ENCODE measurements at places on chromosomes 11 and 22. TPM values are rescaled to one million over a fixed set of nuclear protein-coding genes. Genes with fewer than 3 reads are reported as not detected.

GRCh38 chr11:14358729-14359439, at the start of gene RRAS2:
RRAS2 (minus strand) TSS chr11:14359183; CDS start chr11:14358870, 313 bp downstream.
- no peaks in the 10 kb centered on the region for H3K36me3 ChIP-seq
- DNase-seq = peak; percentile 94
- peak within 1 kb of the TSS; percentile 97 for H3K4me3 ChIP-seq
- peak within 1 kb of the TSS; percentile 88 for H3K27ac ChIP-seq

DNA sequence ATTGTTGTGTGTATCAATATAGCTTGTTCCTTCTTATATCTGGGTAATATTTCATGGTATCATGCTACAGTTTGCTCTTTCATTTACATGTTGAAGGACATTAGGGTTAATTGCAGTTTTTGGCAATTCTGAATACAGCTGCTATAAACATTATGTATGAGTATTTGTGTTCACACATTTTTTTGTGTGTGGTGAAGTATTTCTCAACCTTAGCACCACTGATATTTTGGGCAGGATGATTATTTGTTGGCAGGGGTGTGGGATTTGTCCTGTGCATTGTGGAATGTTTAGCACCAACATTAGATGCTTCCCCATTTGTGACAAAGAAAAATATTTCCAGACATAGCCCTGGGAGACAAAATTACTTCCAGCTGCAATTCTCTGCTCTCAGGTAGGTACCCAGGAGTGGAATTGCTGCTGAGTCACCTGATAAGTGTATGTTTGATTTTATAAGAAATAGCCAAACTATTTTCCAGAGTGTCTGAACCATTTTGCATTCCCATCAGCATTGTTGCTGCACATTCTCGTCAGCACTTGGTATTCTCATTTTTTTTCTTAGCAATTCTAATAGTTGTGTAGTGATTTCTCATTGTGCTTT, 128.2 kb downstream of the SNX19 start:
- H3K4me3 ChIP-seq = no peak overlapping the region
- no peaks in the 10 kb centered on the region for H3K27me3 ChIP-seq
- H3K27ac ChIP-seq = no peak overlapping the region
- no peaks in the 10 kb centered on the region for H3K36me3 ChIP-seq
- no peak for DNase-seq
- H3K4me1 ChIP-seq = peaks cover 6% of the 10 kb centered on the region

DNA sequence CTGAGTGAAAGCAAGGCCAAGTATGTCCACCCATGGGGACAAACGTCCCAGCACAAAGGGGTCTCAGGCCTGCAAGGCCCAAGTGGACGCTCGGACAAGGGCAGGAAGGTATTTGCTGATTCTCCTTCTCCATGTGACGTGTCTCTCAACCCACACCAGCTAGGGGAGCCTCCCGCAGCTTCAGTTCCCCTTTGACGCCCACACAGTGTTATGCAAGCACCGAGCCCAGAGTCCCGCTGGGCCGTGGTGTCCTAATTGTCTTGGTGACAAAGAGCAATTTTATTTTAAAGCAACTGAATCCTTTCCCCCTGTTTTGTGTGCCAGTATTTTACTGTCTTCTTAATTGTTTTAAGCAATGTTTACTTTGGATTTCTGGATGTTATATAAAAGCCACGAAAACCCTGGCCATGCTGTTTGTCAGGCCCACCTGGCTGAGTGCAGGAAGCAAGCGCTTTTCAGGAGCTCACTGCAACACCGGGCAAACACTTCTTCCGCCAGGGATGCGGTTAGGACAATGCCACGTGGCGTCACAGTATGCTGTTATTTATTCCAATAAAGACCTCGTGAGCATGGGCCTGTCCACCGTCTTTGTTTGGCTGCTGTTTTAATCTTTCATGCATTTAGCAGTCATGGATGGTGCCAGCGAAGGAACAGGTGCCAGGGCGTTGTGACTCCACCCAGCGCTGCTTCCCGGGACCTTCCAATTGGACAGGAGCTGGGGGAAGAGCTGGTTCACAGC, 8.2 kb upstream of the PARVG start:
- peaks cover 20% of the 10 kb centered on the region for H3K4me1 ChIP-seq
- H3K27me3 ChIP-seq = no peaks in the 10 kb centered on the region
- peak; percentile 48 for DNase-seq
- H3K36me3 ChIP-seq = no peaks in the 10 kb centered on the region
- H3K27ac ChIP-seq = no peak overlapping the region

Gene TPBGL
- total RNA-seq = not detected

Gene INCENP
- total RNA-seq = 73.9 TPM

Gene NXPE4
- total RNA-seq = not detected

Data from neural progenitor cell (in vitro differentiated cells).